Tibial nerve (tissue), 4 donors: ENCODE measurements at places on chromosomes 16 and 17.
A peak's percentile ranks its signal among the peaks of the same experiment; 100 is the strongest.

DNA sequence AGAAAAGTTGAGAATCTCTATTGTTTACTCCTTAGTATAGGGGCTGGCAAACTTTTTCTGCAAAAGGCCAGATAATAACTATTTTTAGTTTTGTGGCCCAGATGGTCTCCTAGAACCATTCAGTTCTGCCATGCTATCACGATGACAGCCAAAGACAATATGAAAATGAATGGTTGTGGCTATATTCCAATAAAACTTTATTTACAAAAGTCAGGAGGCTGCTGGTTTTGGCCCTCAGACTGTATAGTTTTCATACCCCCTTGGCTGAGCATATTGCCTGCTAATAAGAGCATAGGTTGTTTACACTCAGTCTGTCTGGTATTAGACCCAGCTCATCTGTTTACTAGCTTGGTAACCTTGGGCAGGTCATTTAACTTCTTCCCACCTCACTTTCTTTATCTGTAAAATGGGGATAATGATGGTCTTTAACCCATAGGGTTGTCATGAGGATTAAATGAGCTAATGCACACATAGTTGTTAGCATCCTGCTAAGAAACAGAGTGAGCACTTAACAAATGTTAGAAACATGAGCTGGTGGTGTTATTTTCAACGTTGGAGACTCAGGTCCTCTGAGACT, 156.3 kb downstream of the MSI2 start:
- no peak overlapping the region for H3K4me3 ChIP-seq
- no peaks in the 10 kb centered on the region for H3K4me1 ChIP-seq
- H3K27me3 ChIP-seq, result no peaks in the 10 kb centered on the region

DNA sequence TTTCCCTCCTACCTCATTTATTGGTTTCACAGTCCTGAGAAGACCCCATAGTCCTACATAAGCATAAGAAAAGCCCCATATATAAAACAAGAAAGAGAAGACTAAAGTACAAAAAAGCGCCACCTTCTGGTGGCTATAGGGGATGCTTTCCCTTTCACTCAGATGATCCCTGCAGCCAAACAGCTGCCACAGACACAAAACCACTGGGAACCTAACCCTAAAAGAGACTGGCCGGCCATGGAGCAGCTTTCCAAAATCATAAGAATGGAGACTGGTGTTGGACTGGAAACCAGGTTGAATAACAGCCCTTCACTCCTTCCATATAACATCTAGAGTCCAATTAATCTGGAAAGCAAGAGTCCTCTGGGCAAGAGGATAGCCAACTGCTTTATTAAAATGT, 11.4 kb downstream of the DYNC1LI2 start:
- H3K36me3 ChIP-seq, result no peaks in the 10 kb centered on the region
- no peaks in the 10 kb centered on the region for H3K27me3 ChIP-seq
- no peak overlapping the region for H3K4me3 ChIP-seq
- peak overlapping the region; percentile 79 for H3K27ac ChIP-seq
- DNase-seq, result no peak
- H3K4me1 ChIP-seq, result peaks cover 4% of the 10 kb centered on the region

- H3K27me3 ChIP-seq, result peaks cover 32% of the 10 kb centered on the region
- DNase-seq, result no peak
- H3K36me3 ChIP-seq, result no peaks in the 10 kb centered on the region
Measured at GRCh38 chr16:88911946-88912310, 45.5 kb upstream of the PABPN1L start.

DNA sequence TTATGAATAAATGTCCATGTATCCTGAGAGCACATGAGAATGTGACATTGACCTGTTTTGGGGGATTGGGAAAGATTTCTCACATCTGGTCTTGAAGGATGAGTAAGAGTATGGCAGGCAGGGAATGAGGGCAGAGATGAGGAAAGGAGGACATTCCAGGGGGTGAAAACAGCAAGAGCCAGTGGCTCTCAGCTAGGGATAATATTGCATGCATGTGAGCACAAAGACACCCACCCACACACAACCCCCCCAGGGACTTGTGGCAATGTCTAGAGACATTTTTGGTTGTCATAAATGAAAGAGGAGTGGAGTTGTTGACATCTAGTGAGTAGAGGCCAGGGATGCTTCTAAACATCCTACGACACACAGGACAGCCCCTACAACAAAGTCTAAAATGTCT, 6.0 kb downstream of the MYO1D start:
- H3K27me3 ChIP-seq, result no peaks in the 10 kb centered on the region
- no peak overlapping the region for H3K4me3 ChIP-seq
- no peaks in the 10 kb centered on the region for H3K36me3 ChIP-seq
- no peak for DNase-seq
- H3K27ac ChIP-seq, result no peak overlapping the region
- no peaks in the 10 kb centered on the region for H3K4me1 ChIP-seq

- peak overlapping the region; percentile 74 for H3K27ac ChIP-seq
- H3K4me3 ChIP-seq, result no peak overlapping the region
- H3K36me3 ChIP-seq, result peaks cover 59% of the 10 kb centered on the region
Measured at GRCh38 chr17:38725066-38725465, 5.1 kb upstream of the CISD3 start.

- no peak overlapping the region for H3K27ac ChIP-seq
- no peaks in the 10 kb centered on the region for H3K36me3 ChIP-seq
- DNase-seq, result no peak
- H3K4me3 ChIP-seq, result no peak overlapping the region
- no peaks in the 10 kb centered on the region for H3K27me3 ChIP-seq
Measured at GRCh38 chr16:35706901-35707300, 2247.5 kb downstream of the TP53TG3F start.

- no peaks in the 10 kb centered on the region for H3K4me1 ChIP-seq
- peak overlapping the region; percentile 90 for H3K27ac ChIP-seq
- peak; percentile 59 for DNase-seq
- H3K27me3 ChIP-seq, result no peaks in the 10 kb centered on the region
- H3K36me3 ChIP-seq, result no peaks in the 10 kb centered on the region
- peak overlapping the region; percentile 39 for H3K4me3 ChIP-seq
Measured at GRCh38 chr17:29567554-29568330, 759 bp upstream of the TP53I13 start.

DNA sequence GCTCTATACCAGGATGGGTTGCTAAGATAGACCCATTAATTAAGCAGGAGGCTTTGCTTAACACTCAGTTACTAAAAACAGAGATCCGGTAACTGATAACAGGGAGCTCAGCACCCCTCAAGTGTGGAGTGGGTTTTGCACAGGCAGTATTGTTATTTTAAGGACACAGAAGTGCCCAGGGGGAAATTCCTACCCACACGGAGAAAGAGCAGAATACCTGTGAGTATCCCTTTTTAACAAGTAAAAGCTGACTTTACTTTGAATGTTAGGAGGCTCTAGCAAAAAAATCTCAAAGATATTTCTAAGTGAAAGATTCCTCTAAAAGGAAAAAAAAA, 32.8 kb upstream of the HAS3 start:
- DNase-seq, result no peak
- peaks cover 12% of the 10 kb centered on the region for H3K36me3 ChIP-seq
- H3K27me3 ChIP-seq, result no peaks in the 10 kb centered on the region
- H3K4me3 ChIP-seq, result no peak overlapping the region
- H3K27ac ChIP-seq, result no peak overlapping the region

DNA sequence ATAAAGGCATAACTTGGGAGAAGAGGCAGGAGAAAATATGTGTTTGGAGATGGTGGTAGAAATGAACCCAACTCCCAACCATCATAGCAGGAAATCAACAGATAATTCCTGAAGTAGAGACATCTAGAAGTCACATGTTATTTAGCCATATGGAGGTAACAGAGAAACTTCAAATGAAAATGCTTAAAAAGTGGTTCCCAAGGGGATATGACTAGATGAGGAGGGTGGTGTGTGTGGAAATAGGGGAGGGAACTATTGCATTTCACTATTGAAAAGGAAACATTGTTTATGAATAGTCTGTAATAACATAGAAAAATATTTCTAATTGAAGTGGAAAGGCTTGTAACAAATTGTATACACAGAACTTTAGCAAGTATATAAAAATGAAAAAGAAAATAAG, 412.0 kb downstream of the SHISA9 start:
- H3K36me3 ChIP-seq, result no peaks in the 10 kb centered on the region
- H3K4me3 ChIP-seq, result no peak overlapping the region
- no peak overlapping the region for H3K27ac ChIP-seq
- H3K4me1 ChIP-seq, result no peaks in the 10 kb centered on the region

GRCh38 chr17:69637446-69638156, 223.1 kb downstream of the MAP2K6 start:
- no peak overlapping the region for H3K27ac ChIP-seq
- H3K4me1 ChIP-seq, result no peaks in the 10 kb centered on the region
- H3K4me3 ChIP-seq, result no peak overlapping the region
- DNase-seq, result no peak

- no peak overlapping the region for H3K27ac ChIP-seq
- H3K36me3 ChIP-seq, result no peaks in the 10 kb centered on the region
- no peak overlapping the region for H3K4me3 ChIP-seq
- no peak for DNase-seq
- no peaks in the 10 kb centered on the region for H3K27me3 ChIP-seq
- H3K4me1 ChIP-seq, result no peaks in the 10 kb centered on the region
Measured at GRCh38 chr17:75365009-75365930, 40.2 kb downstream of the GRB2 start.

DNA sequence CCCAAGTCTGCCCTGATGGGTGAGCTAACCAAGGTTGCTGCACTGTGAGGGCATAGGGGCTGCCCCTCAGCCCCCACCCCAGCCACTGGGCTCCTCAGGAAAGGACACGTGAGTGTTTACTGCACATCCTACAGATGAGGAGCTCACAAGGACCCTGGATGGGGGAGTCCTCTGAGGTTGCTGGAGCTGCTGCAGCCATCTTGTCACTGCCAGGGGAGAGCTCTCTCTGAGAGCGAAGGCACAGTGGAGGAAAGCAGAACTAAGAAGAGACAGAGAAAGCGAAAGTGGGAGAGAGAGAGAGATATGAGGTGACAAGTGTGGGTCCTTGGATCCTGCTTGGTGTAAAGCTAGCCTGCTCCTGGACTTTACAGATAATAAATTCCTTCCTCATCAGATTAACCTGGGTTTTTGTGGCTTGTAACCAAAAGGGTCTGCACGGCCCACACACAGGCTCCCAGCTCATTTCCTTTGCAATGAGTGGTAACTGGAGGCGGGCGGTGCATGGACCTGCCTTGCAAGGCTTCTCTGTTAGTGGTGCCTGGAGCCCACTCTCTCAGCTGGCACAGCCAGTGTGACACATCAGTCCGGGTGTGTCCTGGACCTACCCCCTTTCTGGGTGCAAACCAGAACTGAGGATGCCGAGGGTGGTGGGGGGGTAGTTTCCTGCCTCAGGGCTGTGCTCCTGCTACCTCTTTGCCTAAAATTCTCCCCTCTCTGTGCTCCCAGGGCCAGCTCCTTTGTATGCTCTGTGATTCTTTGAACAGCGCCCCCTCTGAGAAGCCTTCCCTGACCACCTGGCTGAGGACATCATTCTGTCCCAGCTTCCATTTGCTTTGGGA, 14.2 kb downstream of the SNX20 start:
- H3K4me3 ChIP-seq, result no peak overlapping the region
- no peak for DNase-seq
- H3K27me3 ChIP-seq, result no peaks in the 10 kb centered on the region
- no peaks in the 10 kb centered on the region for H3K36me3 ChIP-seq
- H3K4me1 ChIP-seq, result no peaks in the 10 kb centered on the region
- H3K27ac ChIP-seq, result no peak overlapping the region

GRCh38 chr17:44751331-44751730, 7.5 kb upstream of the ADAM11 start:
- H3K4me1 ChIP-seq, result no peaks in the 10 kb centered on the region
- H3K36me3 ChIP-seq, result no peaks in the 10 kb centered on the region
- no peak for DNase-seq
- H3K27ac ChIP-seq, result no peak overlapping the region
- H3K27me3 ChIP-seq, result no peaks in the 10 kb centered on the region
- no peak overlapping the region for H3K4me3 ChIP-seq

DNA sequence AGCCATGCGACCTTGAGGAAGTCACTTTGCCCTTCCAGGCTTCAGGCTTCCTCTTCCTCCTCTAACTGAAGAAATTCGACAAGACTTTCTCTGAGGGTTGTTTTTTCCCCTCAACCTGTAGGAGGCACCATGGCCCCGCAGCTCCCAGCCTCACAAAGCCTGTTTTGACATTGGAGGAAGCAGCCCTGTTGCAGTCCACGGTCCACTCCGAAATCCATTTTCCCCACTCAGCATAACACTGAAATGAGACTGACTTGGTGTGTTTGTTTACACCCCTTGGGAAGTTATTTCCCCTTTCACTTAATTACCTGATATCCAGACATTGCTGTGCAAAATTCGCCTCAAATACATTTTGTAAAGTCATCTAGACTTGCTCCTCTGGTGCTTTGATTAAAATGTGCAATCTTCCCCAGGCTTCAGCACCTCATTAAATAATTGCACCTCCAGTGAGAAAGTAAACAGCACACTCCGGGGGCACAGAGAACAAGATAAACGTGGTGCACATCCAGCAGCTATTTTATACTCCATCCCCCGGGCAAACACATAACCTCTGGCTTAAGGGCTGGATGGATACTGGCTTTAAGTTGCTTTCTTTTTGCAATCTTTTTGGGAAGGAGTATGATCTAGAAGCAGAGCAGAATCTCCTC, 41.4 kb upstream of the PIRT start:
- H3K4me1 ChIP-seq, result no peaks in the 10 kb centered on the region
- no peak overlapping the region for H3K27ac ChIP-seq
- H3K36me3 ChIP-seq, result no peaks in the 10 kb centered on the region
- no peak overlapping the region for H3K4me3 ChIP-seq
- no peak for DNase-seq
- H3K27me3 ChIP-seq, result no peaks in the 10 kb centered on the region

DNA sequence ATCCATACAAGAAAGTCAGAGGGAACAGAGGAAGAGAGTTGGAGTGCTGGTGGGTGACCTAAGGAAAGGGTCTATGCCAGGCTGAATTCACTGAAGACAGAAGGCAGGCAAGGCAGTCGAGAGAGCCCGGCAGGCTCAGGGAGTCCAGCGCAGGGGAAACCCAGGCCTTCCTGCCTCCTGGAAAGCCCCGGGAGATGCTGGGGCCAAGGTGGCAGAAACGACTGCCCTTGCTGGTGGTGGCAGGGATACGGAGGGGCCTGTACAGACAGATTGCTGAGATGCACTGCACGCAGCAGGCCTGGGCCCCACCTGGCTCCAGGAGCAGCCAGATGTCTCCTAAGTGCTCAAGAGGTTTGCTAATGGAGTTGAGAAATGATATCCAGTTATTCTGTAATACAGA, 59.8 kb downstream of the GTF3C1 start:
- peaks cover 100% of the 10 kb centered on the region for H3K36me3 ChIP-seq
- H3K27ac ChIP-seq, result no peak overlapping the region
- no peaks in the 10 kb centered on the region for H3K4me1 ChIP-seq
- H3K27me3 ChIP-seq, result no peaks in the 10 kb centered on the region
- DNase-seq, result no peak

DNA sequence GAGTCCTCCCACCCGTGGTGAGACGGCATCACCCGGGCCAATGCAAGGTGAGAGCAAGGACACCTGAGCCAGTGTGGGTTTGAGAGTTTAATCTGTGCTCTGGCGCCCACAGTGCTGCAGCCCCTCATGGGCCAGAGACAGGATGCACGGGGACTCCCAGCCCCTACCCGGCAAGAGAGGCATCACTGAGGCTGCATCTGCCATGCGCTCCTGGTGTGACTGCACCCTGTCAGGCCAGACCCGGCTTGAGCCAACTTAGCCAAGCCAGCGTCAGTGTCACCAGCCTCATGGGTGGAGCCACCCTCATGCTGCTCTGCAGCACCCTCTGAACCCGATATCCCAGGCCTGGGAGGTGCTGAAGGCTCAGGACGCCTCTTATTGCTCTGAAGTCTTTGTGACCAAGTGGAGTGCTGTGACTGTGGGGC, 1.3 kb upstream of the BRICD5 start:
- no peak overlapping the region for H3K4me3 ChIP-seq
- H3K4me1 ChIP-seq, result peaks cover 26% of the 10 kb centered on the region
- no peak for DNase-seq
